Neural progenitor cell (in vitro differentiated cells): ENCODE measurements at places on chromosomes 1 and 21. TPM values are rescaled to one million over a fixed set of nuclear protein-coding genes. Genes with fewer than 3 reads are reported as not detected.

Gene KCNK1
- 0.11 and 0.31 TPM in 2 replicates for total RNA-seq

DNA sequence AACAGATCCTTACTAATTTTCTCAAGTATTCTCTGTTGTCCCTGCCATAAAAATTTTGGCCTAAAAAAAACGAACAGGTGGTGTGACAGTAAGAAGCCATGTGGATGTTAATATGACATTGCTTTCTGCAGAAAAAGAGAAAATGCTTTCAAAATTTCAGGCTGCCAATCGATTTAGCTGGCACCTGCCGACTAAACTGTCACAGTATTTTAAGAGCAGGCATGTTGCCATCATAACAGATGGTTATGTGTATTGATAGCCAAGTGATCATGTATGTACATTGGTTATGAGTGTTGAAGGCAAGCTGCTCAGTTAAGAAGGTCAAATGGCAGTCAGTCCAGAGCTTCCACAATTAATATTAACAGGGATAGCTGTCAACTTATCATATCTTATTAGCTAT is 1017.0 kb downstream of the MRPL39 start:
- no peaks in the 10 kb centered on the region for H3K36me3 ChIP-seq
- H3K4me3 ChIP-seq, result no peak overlapping the region
- DNase-seq, result no peak
- no peaks in the 10 kb centered on the region for H3K27me3 ChIP-seq
- no peaks in the 10 kb centered on the region for H3K4me1 ChIP-seq

GRCh38 chr1:25796811-25797458 is 3.1 kb upstream of the SELENON start:
- peaks cover 5% of the 10 kb centered on the region for H3K27me3 ChIP-seq
- no peaks in the 10 kb centered on the region for H3K36me3 ChIP-seq
- no peak overlapping the region for H3K27ac ChIP-seq
- peaks cover 18% of the 10 kb centered on the region for H3K4me1 ChIP-seq
- DNase-seq, result peak; percentile 91
- H3K4me3 ChIP-seq, result no peak overlapping the region

GRCh38 chr21:15752763-15753407 is 23.1 kb downstream of the USP25 start:
- no peaks in the 10 kb centered on the region for H3K27me3 ChIP-seq
- peaks cover 22% of the 10 kb centered on the region for H3K4me1 ChIP-seq
- no peak overlapping the region for H3K4me3 ChIP-seq
- no peak overlapping the region for H3K27ac ChIP-seq
- peak; percentile 52 for DNase-seq
